ENCODE measurements at places on chromosomes 6 and 20. TPM values are rescaled to one million over a fixed set of nuclear protein-coding genes. Genes with fewer than 3 reads are reported as not detected.

POU3F2 gene
- total RNA-seq = not detected

DNA sequence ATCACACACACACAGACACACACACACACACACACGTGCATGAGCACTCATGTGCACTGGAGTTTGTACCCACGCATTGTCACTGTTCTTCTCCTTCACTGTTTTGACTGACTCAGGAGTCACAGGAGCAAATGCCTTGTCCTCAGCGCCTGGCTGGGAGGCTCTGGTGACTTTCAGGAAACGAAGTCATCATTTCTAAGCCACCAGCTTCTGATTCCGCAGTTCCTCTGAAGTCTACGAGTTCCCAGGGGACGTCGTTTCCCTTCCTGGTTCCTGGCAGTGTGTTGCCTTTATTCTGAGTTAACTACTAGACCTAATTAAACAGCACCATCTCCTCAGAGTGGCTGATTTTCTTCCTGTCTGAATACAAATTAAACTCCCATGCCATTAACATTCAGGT, 82.2 kb upstream of the PMEPA1 start:
- DNase-seq = no peak

SIGLEC1 gene
- not detected for total RNA-seq

DNA sequence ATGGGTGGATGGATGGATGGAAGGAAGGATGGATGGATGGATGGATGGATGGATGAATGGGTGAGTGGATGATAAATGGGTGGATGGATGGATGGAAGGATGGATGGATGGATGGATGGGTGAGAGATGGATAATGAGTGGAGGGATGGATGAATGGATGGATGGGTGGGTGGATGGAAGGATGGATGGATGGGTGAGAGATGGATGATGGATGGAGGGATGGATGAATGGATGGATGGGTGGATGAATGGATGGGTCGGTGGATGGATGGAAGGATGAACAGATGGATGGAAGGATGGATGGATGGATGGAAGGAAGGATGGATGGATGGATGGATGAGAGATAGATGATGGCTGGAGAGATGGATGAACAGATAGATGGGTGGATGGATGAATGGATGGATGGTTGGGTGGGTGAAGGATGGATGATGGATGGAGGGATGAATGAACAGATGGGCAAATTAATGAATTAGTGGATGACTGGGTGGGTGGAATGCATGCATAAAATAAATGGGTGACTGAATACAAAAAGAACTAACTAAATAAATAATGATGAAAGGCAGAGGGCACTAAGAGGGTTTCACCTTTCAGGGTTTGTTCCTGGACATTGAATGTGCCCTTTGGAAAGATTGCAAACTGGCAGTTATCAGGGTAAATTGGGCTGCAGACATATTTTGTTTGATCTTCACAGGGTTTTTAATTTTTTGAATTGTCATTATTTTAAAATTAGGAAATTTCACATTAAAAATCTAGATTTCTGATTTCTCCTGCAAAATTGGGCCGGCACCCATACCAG, 50.9 kb upstream of the PTPN1 start:
- no peak for DNase-seq

- DNase-seq = no peak
Measured at GRCh38 chr6:106247733-106248132, 77.8 kb downstream of the ATG5 start.

DNA sequence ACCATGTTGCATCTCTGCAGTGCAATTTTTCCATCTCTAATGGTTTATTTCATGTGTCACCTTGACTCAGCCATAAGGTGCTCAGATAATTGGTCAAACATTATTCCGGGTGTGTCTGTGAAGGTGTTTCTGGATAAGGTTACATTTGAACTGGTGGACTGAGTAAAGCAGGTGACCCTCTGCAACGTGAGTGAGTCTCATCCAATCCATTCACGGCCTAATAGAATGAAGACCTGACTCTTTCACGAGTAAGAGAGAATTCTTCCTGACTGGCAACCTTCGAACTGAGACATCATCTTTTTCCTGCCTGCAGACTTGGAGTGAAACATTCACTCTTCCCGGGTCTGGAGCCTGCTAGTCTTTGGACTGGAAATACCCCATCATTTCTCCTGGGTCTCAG, 77.1 kb upstream of the SLC22A23 start:
- DNase-seq = no peak

Data from HFFc6 (cell line).